ENCODE measurements at places on chromosomes 4 and X.

DNA sequence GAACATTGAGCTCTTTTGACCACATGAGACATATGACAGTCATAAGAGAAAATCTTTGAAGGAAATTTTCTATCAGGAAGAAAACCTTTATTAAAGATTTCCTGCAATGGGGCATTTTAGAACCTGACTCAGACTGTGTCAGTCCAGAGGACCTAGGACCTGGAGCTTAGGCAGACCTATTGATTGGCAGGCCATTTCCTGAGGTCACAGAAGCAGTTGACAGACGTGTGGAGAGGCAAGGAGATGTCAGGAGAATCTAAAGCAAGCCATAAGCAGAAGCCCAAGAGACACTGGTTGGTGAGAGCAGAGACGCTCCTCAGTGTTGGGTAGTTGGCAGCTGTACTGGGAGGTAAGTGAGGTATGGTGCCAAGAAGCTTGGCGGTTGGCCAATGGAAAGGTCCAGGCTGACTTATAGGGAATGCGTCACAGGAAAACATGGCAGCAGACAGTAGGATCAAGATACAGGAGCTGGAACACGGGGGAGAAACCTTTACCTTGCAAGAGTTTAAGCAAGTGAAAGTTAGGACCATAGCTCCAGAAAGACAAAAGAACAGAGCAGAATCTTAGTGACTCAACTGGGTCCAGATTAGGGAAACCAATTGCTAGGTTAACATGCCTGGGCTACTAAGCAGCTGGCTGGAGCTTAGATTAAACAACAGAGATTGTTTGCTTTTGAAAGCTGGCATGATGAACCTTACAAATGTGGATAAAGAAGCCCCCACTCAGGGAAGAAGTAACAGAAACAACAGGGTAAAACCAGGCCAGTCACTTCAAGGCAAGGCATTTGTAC, 18.6 kb downstream of the PALLD start:
- no peak for DNase-seq

DNA sequence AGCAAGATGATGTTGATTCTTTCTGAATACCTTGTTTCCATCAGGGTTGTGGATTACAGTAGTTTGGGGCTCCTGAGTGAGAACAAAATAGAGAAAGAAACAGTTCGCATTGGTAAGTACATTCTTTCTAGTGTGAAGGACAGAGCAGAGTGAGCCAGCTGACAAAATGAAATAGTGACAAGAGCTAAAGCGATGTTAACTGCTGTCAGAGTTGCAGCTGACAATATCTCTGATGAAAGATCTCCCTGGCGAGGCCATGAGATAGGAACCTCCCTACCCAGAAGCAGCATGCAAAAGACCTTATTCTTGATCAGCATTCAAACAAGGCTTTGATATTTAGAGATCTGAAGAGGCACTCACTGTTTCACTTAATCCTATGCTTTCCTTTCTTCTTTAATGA, 258.6 kb downstream of the CAMK2D start:
- no peak for DNase-seq

DNA sequence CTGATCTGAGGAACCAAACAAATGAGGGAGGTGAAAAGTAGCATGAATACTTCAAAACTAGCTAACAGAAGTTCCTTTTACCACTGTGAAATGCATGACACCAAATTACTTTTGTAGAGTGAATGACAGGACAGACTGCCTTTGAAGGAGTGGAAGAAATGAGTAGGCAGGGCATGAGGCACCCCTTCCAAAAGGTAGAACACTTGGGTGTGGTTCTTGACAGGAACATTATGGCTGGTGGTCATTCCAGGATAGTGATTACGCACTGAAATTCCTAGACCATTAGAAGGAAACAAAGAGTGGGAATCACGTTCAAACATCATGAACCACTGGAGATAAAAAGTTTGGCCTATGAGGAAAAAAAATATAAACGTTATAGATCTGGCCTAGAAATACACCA, 4.9 kb downstream of the HUWE1 start:
- DNase-seq: no peak

DNA sequence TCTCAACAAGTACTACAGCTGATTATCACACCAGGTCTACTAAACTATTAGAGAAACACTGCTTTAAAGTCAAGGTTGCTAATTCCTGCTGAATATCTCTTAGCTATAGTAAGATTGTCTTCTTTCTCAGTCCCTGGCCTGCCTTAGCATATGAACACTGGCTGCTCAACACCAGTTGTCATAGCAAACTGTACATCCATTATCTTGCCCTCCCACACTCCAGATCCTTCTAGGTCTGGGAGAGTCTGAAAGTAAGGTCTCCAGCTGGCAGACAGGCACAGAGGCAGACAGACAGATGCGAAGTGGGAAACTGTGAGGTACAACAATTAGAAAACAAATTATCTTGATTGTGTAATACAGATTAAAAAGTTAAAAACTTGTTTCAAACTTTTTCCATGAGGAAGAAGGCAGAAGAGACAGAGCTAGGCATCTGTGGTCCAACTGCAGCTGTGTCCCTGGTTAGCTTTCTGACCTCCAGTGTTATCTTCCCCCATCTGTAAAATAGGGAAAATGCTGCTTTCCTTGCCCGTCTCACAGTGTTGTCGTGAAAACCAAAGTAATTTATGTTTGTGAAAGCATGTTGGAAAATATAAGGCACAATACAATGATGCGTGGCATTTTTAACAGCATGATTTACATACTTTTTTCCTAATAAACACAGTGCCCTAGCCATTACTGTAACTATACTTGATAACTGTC, 133.8 kb downstream of the KLHL13 start:
- DNase-seq: no peak

GRCh38 chrX:4627414-4627813, 914.0 kb upstream of the PRKX start:
- DNase-seq: no peak

- no peak for DNase-seq
These were observed 836 bp downstream of the GRPR start for GRCh38 chrX:16124201-16124600.

GRCh38 chr4:21893136-21893535, 55.4 kb downstream of the KCNIP4 start:
- no peak for DNase-seq

GRCh38 chr4:86441175-86441936, 81.5 kb upstream of the MAPK10 start:
- DNase-seq: no peak

GRCh38 chr4:1787411-1788077, 5.5 kb upstream of the FGFR3 start:
- no peak for DNase-seq

DNA sequence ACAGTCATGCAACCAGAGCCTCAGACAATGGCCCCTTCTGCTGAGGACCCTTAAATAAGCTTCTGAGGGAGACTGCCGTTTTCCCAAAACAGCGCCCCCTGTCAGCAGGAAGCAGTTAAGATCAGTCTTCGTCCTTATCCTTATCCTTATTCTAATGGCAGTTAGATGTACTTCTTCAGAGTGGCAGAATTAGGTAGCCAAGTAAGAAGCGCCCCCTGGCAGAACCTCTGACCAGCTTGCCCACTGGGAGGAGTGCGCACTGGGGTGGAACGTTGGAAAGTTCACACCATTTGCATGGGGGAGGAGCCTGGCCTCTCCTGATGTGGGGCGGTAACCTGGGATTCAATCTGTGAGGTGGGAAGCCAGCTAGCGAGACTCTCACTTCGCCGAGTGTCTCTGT, 133.6 kb upstream of the QRFPR start:
- DNase-seq: no peak

GRCh38 chrX:129777218-129778030, 2.3 kb upstream of the SASH3 start:
- DNase-seq: no peak

DNA sequence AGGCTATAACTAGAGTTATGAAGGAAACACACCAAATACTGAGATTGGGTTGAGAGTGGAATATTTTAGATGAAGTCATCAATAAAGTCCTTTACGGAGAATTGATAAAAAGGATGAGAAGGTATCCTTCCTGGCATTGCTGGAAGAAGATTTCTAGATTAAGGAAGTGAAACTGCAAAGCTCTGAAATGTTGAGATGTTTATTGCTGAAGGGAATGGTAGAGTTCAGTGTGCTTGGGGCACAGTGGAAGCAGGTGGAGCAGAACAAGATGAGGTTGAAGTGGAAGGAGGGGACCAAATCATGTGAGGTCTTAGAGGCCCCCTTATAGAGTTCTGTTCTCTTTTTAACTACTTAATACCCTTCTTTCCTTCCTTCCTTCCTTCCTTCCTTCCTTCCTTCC, 848.5 kb downstream of the RAB28 start:
- DNase-seq: no peak

- no peak for DNase-seq
These were observed 6.2 kb downstream of the AADAT start for GRCh38 chr4:170083541-170083940.

- DNase-seq: no peak
These were observed 40.7 kb downstream of the ANXA3 start for GRCh38 chr4:78592088-78592783.

DNA sequence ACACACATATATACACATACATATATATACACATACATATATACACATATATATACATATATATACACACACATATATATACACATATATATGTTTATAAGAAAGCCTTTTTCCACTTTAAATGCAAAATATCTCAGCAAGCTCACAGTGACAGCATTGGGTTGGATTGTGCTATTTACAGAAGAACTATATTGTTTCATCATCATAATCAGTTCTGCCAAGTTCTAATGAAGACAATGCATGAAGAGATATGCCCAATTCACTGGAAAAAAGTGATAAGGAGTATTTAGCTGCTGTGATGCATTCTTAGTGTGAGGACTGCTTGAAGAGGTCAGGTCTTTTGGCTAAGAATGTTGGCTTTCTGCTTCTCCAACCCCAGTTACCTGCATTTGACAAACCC, 54.4 kb downstream of the RNF150 start:
- no peak for DNase-seq

DNA sequence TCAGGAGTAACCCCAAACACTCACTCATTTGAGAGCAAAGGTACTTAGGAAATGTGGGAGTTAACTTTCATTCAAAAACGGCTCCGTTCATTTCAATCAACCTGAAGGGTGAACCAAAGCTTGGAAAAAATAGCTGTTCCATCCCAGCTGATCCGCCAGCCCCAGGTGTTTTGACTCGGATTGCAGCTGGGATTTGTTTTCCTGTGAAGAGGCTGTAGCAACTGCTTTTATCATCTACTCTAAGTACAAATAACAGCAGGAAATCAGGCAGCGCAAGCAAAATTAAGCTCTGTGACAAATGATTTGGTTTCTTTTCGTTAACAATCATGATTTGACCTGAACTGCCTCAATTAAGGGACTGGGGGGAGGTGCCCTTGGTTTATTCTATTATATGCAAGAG, 154.7 kb downstream of the BEND2 start:
- no peak for DNase-seq

- DNase-seq: no peak
These were observed 145.1 kb downstream of the APBB2 start for GRCh38 chr4:41069257-41069656.

GRCh38 chr4:40990236-40990898, 224.0 kb downstream of the APBB2 start:
- DNase-seq: peak; percentile 99

DNA sequence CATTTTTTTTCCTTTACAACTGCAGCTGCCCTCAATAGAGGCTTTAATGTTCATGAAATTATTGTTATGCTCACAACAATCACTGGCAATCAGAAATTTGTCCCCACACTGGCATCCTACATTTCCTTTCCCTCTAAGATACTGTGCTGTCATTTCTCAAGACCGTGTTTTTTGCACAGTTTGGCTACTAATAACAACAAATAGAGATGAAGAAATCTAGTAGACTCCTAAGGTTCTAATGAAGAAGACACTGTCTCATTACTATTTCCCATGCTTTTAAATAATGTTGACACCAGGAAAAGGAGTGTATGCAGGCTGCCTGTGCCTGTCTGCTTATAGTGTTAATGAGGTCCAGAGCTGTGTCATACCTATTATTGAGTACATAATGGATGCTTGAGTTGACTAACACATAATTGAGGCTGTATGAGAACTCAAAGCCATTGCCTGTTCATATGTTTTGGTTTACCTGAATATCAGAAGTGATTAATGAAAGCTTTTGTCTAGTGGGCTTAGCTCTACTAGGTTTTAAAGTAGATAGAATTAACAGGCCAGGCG, 1.5 kb upstream of the EIF4E start:
- no peak for DNase-seq

DNA sequence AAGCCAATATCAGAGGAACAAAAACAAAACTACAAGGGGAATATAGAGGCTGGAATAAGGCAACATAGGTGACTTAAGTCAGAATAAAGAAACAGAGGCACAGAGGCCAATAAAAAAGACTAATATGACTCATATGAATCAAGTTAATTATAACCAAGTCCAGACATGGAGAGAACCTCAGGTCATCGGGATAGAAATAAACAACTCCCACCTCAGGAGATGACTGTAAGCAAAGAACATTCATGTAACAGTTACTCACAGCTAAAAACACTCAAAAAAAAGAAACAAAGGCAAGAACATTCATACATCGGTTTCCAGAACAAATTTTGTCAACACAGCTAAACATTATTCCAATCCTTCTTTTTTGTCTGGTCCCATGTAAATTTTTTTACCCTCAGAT, 60.3 kb upstream of the RXFP1 start:
- no peak for DNase-seq

DNA sequence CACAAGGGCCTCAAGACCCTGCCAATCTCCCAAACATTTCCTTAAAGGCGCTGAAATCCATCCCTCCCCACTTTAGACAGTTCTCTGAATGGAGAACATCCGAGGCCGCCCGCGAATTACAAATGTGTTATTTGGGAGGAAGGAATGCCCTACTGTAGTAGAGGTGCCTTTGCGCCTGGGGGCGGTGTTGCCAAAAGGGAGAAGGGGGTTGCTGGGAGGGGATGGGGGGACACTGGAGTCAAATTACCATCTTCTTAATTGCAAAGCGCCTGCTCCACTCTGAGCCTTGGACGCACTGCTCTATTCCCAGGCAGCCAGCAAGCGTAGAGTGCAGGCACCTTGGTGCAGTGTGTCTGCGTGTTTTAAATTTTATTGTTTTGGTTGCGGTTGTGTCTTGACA, 2.7 kb downstream of the TMEM255A start:
- no peak for DNase-seq

DNA sequence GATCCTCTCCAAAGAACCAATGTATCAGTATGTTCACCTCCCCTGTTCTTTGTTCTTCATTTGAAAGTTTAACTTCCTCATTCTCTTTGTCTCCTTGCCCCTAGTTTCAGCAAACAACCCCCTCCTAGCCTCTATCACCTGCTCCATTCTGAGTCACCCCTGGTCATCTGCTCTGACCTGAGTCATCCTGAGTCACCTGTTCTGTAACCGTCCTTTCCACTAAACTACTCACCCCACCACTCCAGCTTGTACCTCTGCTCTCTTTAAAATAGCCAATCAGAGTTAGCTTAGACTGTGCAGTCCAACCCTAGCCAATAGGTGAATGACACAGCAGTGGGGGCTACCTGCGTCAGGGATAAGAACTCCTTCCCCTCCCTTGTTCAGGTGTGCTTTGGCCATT, 249.8 kb upstream of the AADAT start:
- DNase-seq: no peak

DNA sequence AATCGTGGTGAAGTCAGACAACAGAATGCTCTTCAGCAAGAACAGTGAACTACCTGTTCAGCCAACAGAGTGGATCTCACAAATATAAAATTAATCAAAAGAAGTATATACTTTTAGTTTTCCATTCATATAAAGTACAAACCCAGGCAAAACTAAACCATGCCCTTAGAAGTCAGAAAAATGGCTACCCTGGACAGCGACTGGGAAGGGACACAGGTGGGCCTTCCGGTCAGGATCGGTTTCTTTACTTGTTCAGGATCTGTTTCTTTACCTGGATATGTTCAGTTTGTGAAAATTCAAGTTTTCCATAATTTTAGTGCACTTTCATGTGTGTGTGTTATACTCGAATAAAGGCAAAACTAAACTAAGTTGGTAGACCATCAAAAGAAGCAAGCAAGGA, 12.4 kb upstream of the GPR173 start:
- DNase-seq: no peak
